ENCODE measurements at places on chromosomes 11 and 22.

GRCh38 chr11:27367881-27368280, 4.9 kb upstream of the CCDC34 start:
- no peak for DNase-seq

- DNase-seq = no peak
Observed at GRCh38 chr11:2549876-2550605, 105.2 kb downstream of the KCNQ1 start.

DNA sequence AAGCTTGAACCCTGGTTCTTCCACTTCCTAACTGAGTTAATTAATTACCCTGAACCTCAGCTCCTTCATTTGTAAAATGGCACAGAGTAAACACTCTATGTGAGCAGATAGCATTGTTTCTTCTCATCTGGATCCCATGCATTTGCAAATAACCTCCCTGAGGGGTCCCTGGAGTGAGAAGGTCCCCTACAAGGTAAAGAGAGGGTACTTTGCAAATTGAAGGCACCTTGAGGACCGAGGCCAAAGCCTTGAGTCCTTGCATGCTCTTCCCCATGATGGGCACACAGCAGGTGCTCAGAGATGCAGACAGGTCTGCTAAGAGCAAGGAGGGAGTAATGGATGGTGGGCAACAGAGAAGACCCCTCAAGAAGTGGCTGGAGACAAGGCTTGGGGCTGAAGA, 33.2 kb downstream of the OTOG start:
- no peak for DNase-seq

- no peak for DNase-seq
Observed at GRCh38 chr11:3984896-3985295, 109.7 kb upstream of the RRM1 start.

DNA sequence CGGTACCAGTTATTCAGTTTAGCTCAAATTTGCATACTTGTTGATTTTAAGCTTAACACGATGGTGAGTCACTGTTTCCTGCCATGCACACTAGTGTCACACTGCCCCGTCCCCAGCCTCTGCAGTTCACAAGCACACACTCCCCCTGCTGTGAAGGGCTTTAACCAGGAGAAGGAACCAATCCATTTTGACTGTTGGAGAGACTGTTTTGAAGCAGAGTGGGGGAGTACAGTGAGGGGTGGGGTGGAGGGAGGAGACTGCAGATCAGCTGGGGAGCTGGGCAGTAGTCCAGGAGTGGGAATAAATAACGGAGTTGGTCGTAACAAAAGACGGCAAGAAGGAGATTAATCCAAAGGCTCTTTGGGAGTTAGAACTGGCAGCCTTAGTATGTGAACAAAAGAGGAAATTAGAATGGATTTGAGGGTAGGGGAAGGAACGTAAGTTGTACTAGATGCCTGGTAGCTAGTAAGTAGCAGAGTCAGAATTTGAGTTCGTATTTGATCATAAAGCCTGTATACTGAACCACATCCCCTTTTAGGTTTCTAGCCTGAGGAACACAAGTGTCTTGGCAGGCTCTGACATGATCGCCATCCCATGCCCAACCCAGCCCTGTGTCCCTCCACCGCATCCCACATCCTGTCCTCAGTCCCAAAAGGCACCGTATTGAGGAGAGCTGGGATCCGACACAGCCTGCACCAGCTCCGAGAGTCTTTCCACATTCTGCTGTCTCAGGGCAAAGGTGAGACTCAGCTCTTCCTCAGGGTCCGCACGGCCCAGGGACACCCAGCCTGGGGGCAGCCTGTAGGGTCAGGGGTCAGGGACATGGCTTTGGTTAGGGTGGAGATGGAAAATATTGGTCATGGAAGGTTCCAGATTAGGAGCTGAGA, 862 bp downstream of the TPP1 start:
- DNase-seq = peak; percentile 64

- DNase-seq = no peak
Observed at GRCh38 chr22:48267681-48268080, 1505.2 kb downstream of the TBC1D22A start.

DNA sequence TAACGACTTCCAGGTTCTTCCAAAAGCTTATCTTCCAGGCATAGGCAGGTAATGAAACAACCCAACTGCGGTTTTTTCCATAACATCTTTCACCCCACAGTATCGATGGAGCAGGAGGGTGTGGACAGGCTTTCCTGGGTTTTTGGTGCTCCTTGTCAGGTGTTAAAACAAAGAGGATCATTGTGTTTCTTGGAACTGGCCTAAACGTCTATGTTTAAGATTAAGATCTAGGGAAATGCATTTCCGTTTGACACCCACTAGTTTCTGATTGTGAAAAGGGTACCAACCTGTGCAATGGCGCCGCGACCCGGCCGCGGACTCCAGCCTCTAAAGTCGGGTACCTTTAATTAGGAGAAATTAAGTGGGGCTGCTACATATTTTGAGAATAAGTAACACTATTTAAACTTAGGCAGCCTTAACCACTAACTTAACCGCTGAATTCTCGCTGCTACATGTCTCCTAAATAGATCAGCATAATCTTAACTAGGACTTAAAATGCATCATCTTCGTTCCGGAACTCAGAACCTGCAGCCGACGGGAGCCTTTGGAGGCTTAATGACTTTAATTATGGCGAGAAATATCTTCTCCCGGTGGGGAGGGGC, 31.5 kb downstream of the C22orf31 start:
- no peak for DNase-seq

GRCh38 chr22:31929167-31929930, 15.0 kb upstream of the YWHAH start:
- DNase-seq = no peak

DNA sequence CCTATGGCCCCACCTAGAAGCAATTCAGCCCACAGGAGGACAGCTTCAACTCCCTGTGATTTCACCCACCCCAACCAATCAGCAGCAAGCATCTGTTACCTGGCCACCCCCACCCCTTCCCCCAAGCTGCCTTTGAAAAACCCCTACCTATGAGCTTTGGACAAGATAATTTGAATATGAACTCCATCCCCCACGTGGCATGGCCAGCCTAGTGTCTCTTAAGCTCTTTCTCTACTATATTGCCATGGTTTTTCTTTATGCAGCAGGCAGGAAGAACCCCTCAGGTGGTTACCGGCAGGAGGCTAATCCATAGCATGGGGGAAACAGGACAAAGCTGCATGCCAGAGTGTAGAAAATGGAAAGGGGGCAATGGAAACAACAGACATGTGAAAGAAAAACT, 29.0 kb downstream of the CTSC start:
- no peak for DNase-seq

DNA sequence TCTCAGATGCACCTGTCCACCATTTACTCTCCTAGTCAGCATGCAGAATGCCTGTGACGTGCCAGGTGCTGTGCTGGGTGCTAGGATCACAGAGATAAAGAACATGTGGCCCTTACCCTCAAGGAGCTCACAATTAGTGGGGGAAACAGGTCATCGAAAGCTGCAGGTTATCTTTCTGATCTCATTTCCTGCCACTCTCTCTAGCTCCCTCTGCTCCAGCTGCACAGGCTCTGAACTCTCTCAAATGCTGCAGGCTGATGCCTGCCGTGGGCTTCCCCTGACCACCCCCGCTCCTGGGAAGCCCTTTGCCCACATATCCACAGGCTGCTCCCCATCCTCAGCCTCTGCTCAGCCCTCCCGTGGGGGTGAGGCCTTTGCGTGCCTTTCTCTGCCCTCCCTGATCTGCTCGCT, 29.6 kb downstream of the SHANK3 start:
- DNase-seq = no peak

DNA sequence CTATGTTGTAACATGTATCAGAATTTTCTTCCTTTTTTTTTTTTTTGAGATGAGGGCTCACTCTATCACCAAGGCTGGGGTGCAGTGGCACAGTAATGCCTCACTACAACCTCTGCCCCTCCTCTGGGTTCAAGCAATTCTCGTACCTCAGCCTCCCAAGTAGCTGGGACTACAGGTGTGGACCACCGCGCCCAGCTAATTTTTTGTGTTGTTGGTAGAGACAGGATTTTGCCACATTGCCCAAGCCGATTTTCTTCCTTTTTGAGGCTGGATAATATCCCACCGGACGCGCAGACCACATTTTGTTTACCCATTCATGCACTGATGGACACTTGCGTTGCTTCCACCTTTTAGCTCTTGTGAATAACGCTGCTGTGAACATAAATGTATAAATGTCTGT, 97.0 kb downstream of the BRD1 start:
- DNase-seq = no peak

DNA sequence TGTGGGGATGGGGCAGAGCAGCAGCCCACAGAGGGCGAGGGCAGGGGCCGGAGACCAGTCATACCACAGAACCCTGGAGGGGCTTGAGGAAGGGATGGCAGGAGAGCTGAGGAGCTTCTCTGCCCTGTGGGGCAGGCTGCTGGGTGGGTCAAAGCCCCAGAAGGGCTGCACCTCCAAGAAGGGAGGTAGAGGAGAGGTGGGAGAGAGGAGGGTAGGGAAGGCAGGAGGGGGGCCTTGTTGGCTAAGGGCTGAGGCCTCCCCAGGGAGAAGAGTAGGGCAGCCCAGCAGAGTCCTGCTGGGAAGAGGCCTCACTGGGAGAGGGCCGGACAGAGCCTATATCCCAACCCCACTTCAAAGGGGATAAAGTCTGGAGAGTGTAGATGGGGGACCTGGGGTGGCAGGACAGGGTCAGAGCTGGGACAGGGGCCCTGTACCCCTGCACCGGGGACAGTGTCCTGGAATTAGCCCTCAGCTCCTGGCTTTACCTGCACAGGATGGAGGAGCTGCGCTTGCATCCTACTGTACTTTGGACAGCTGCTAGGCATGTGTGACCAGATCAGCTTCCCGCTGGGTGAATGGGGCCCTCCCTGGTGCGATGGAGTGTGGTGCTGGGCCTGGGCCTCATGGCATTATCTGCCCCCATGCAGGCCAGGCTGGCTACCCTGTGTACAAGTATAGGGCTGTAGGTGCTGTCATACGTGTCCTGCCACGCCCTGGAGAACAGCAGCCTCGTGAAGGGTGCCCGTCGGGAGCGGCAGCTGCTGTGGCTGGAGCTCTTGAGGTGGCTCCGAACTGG, 7.3 kb downstream of the DGCR6L start:
- no peak for DNase-seq

GRCh38 chr11:130441719-130442118, 6.7 kb upstream of the ADAMTS15 start:
- DNase-seq = no peak

DNA sequence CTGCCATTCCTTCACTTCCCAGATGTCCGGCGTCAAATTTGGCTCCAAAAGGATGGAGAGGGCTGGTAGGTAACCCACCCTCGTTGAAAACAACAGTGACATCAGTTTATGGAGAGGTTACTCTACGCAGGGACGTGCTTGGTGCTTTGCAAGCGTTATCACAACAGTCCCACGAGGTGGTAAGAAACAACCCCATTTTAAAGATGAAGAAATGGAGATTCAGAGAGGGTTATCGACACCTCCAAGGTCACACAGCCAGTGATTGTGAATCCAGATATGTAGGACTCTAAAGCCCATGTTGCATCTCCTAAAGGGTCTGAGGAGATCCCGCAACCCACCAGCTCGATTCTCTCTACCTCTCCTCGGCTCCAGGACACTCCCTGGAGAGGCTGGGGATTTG, 773 bp downstream of the MIAT start:
- peak; percentile 29 for DNase-seq

GRCh38 chr11:97641988-97642387, 1252.2 kb downstream of the JRKL start:
- no peak for DNase-seq

GRCh38 chr22:35620624-35621251, 3.6 kb upstream of the MB start:
- peak; percentile 51 for DNase-seq

DNA sequence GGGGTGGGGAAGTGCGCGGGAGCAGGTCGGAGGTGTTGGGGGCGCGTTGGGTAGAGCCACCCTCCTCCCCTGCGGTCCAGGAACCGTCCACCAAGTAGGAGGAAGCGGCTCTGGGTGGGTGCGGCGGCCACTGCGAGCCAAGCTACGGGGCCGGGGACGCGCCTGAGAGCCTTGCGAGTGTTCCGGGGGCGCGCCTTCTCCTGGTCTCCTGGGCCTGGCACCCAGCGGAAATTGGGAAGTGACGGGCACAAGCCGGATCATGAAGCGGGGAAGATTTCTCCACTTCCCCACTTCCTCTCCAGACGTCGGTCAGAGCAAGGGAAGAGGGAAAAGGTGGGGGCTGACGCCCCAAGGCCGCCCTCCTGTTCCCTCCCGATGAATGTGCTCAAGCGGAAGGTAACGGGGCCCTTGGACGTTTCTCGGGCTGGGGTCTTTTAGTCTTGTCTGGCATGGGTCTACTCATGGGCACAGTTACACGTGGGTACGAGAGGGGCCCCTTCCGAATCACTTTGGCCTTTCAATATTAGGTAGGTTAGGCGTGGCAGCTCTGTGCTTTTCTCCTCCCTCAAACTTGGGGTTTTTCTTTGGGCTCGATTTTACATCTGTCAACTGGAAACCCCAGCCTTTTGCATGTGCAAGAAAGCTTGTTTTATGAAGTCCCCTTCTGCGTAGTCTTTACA, 865 bp downstream of the RBM14 start:
- DNase-seq = peak; percentile 34

DNA sequence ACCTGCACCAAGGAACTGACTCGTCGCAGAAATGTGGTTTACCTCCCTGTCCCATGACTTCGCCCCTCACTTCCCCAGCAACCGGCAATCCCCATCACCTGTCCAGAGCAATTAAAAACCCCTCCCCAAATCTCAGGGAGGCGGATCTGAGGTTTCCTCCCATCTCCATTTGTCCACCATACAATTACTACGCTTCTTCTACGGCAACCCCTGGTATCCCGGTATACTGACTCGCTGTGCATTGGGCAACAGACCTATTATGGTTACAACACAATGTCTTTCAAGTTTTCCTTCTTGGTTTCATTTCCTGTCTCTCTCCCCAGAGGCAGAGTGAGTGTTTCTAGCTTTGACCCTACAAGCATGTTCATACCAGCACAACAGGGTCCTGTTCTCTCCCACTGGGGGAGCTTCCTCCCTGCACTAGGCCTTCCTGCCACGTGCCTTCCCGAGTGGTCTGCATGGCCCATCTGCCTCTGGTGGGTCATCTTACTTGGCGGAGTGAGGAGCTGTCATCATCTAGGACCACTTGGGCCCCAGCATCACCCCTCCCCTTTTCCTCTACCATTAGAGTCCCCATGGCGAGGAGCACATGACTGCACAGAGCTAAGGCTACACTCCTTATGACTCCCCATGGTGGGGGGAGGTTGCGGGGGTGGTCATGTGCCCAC, 30.3 kb upstream of the NAP1L4 start:
- peak; percentile 20 for DNase-seq

DNA sequence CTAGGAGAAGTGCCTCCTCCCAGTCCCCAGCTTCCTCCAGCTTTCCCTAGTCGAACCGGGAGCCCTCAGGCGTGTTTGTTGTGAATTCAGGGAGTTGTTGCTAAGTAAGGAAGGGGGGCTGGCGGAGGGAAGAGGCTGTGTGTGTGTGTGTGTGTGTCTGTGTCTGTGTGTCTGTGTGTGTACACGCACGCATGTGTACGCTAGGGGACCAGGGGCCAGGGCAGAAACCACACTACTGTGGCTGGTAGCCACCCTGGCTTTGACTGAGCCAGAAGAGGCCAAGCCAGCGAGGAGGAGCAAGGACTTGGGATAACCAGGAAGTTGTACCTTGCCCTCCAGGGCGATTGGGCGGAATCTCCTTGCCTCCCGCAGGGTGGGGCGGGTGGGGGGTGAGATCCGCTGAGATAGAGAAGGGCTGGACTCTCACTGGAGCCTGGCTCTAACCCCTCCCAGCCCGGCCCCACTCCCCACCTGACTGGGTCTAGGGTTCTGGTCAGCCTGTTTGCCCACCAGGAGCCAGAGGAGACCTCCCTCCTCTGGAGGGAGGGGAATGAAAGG, 7.5 kb downstream of the BCL9L start:
- DNase-seq = no peak

GRCh38 chr11:119681361-119681910, 47.6 kb downstream of the NECTIN1 start:
- DNase-seq = no peak

GRCh38 chr22:29028468-29028867, 33.2 kb downstream of the C22orf31 start:
- DNase-seq = no peak

- no peak for DNase-seq
Observed at GRCh38 chr11:69151836-69152235, 3.9 kb upstream of the SMIM38 start.
